ENCODE measurements at places on chromosomes 11 and 22.

DNA sequence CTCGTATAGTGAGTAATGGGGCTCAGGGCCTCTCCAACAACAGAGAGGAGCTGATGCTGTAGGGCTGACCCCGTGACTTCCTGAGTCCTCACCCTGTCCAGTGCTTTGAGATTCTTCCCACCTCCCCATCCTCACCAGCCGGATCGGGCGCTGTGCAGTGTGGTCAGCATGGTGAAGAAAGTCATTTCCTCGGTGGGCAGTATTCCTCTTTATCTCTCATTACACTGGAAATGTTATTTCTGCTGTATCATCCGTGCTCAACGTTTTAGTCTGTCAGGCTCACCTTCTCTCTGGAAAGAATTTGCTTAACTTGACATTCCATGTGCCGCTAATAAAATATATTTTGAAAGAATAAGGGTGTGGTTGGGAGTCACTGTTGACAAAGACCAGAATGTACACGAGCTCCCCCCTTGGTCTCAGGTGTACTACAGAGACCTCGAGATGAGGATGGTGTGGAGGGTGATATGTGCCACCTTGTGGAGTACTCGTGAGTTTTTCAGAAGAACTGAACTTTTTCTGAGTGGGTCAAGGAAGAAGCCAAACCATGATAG, 25.7 kb upstream of the SCGB1A1 start:
- peak; percentile 45 for DNase-seq

GRCh38 chr11:14095882-14096281, 133.4 kb downstream of the SPON1 start:
- DNase-seq: no peak

DNA sequence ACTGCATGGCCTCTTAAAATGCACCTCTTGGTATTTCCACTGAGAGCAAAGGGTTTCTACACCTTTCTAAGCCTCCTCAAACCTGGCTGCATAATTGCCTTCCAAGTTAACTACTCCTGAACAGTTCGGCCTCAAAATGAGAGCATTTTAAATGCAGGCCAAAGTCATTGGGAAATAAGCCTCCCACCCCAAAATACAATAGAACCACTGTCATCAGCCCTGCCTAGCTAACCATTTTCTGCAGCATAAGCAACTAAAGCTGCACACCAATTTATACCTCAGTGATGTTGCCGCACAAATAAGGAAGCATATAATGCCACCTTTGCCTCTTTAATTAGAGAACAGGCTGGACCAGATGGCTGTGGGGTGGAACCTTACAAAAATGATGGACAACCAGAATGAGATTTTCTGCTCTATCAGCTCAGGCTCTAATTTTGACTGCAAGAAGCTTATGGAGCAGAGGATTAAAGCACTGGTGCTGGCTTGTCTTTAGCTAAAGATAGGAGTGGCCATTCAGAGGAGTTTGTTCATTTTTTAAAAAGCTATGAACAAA, 4.3 kb downstream of the TOB2 start:
- no peak for DNase-seq

DNA sequence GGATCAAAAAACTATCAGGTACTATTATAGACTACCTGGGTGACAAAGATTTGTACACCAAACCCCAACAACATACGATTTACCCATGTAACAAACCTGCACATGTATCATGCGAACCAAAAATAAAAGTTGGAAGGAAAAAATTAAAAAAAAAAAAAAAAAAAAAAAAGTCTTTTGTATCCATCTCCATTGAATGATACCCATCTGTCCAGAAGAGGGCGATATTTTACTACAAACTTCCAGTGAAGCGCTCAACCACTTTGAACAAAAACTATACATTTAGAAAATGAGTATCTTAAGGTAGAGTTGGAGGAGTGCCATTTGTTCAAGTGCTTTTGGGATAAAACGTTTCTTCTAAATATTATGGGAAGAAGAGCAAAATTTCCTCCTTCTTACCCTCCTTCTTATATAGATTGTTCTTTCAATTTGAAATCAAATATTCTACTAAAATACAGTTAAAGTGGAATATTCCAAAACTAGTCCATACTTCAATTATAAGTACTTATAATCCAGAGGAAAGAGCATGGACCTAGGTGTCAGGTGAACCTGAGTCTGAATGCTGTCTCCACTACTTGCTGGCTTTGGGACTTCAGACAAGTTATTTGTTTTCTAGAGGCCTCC, 23.3 kb downstream of the ARL14EP start:
- peak; percentile 61 for DNase-seq

DNA sequence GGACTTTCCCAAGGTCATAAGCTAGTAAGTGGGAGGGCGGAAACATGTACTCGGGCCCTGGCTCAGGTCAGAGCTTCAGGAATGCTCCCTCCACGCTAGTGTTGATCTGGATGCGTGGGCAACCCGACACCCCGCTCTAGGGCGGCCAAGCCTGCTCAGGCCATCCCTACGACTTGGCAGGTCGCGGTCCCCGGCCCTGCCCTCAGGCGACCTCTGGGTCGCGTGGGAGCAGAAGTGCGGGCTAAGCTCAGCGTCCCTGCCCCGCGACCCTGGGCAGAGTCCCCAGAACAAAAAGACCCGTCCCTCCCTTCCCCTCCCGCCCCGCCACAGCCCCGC, 781 bp upstream of the TEF start:
- no peak for DNase-seq
